ENCODE measurements at places on chromosomes 4 and X. TPM values are rescaled to one million over a fixed set of nuclear protein-coding genes. Genes with fewer than 3 reads are reported as not detected.

TXLNG gene
- total RNA-seq, result 6.8 TPM

PHKA2 gene
- total RNA-seq, result 22.3 TPM

DCAF8L2 gene
- not detected for total RNA-seq

CACNA1F gene
- total RNA-seq, result 0.08 TPM

ADAMTS3 gene
- 0.75 TPM for total RNA-seq

OTUD6A gene
- total RNA-seq, result not detected

SLC6A8 gene
- total RNA-seq, result 144 TPM

HDAC6 gene
- 33.7 TPM for total RNA-seq

NOX1 gene
- not detected for total RNA-seq

LONRF3 gene
- 1.5 TPM for total RNA-seq

SCD5 gene
- total RNA-seq, result 2.1 TPM

XAGE5 gene
- not detected for total RNA-seq

BCLAF3 gene
- 9.4 TPM for total RNA-seq
